Stimulated activated CD4-positive, alpha-beta T cell treated with anti-CD3 and anti-CD28 coated beads, TNF-alpha, amount 100 ng/mL, for 48 hours (primary cell): ENCODE measurements at places on chromosomes 2 and 18.

GRCh38 chr2:9793156-9793917, 49.9 kb upstream of the TAF1B start:
- DNase-seq = no peak

- DNase-seq = no peak
Observed at GRCh38 chr2:148957023-148957422, 81.5 kb upstream of the LYPD6B start.

GRCh38 chr2:219302412-219302968, 6.7 kb downstream of the PTPRN start:
- DNase-seq = no peak

DNA sequence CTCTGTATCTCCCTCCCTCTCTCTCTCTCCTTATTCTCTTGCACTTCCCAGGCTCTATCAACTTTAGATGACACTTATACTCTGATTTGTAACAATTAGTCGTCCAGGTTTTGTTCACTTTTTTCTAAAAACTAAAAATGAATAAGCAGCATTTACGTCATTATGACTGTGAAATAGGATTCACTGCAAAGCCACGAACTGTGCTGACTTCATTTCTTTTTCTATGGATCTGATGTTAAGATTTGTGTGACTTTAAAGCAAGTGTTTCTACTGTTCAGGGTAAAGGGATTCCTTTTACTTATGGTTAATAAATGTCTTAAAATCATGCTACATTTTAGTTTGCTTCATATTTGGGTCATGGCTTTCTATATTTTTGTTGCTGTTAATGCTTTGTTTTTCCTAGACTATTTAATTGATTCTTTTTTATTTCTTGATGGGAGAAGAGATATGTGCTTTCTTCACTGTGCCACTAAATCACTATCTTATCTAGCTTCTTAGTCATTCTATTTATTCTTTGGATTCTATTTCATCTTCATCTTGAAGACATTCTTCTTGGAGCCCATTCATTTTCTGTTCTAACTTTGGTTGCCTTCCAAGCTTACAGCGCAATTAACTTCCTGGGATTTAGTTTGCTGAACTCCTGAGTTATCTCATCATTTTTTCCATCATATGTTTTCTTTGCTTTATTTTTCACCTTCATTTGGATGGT, 480.4 kb upstream of the TRIB2 start:
- no peak for DNase-seq

- no peak for DNase-seq
Observed at GRCh38 chr18:67639872-67640271, 123.4 kb upstream of the DSEL start.

- no peak for DNase-seq
Observed at GRCh38 chr2:221527776-221528309, 44.3 kb downstream of the EPHA4 start.

DNA sequence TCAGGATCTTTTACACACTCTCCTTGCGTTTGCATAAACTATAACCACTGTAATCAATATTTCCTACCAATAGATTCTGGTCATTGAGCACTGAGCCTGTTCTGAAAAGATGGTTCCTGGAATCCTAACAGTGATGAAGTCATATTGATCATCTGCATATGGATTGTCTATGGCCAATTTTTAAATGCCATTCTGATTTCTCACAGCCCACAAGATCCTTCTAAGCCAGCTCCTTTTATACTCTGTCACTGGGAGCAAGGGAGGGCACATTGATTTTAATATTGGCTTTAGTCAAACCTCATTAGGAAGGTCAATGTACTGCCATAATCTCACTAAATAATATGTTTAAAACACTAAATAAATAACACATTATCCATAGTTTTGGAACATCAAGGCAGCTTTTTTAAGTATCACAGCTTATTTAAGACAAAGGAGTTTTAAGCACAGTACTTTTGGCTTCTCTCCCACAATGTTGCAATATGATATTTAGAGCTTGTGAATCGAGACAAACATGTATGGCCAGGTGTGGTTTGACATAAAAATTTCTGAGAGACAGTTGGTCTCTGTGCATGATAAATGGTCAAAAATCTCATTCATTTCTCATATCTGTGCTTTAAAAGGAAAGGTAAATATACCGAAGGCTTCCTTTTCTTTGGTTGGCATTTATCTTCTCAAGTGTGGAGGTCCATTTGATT, 267.3 kb downstream of the MTX2 start:
- DNase-seq = no peak

GRCh38 chr2:198657512-198658121, 800.1 kb downstream of the SATB2 start:
- DNase-seq = no peak

GRCh38 chr2:200077838-200078237, 122.5 kb downstream of the MAIP1 start:
- DNase-seq = no peak
